ENCODE measurements at places on chromosomes 12 and 14.

- DNase-seq = no peak
Measured at GRCh38 chr12:62205346-62205745, 54.9 kb upstream of the USP15 start.

DNA sequence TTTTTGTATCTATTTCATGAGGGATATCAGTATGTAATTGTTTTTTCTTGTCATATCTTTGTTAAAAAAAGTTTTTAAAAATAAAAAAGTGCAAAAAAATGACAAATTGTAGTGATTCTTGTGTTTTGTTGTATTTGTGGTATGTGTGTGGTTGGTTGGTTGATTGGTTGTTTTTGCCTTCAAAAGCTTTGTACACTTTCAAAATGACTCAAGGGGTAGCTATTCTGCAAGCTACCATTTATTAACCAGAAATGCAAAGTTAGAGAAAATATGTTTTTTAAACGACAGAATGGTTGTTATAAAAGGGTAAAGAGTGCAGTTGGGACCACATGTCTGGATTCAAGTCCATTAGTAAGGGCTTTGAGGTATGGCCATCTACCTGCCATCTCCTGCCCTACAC lies 119.3 kb downstream of the SLC35F4 start:
- no peak for DNase-seq

DNA sequence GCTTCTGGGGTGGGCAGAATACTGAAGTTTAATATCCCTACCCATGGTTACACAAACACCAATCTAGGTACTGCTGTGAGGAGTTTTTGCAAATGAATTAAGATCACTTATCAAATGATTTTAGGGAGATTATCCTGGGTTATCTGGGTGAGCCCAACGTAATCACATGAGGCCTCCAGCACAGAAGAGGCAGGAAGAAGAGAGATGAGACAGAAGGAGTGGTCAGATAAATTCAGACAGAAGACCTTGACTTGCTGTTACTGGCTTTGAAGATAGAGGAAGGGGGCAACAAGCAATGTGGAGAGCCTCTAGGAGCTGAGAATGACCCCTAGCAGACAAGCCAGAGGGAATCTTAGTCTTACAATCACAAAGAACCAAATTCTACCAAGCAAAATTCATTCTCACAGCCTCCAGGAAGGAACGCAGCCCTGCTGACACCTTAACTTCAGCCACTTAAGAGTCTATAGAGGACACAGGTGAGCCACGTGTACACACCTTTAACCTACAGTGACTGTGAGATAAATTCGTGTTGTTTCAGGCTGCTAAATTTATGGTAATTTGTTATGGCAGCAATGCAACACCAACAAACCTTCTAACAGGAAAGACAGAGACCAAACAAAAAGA lies 49.4 kb downstream of the FERMT2 start:
- DNase-seq = no peak

DNA sequence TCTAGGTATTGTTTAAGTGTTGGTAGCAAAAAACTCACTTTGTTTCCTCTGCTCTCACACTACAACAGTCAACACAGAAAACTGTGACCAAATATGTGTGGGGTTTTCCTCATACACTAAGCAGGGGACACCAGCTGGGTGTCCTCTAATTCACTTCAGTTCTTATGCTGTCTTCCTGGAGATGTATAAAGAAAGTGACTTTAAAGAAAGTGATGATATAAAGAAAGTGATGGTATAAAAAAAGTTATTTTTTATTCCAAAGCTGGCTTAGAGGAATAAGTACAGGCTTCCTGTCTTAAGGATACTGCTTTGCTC lies 31.4 kb downstream of the TDP1 start:
- no peak for DNase-seq

- DNase-seq = no peak
Measured at GRCh38 chr14:21346532-21347135, 37.2 kb downstream of the SUPT16H start.

DNA sequence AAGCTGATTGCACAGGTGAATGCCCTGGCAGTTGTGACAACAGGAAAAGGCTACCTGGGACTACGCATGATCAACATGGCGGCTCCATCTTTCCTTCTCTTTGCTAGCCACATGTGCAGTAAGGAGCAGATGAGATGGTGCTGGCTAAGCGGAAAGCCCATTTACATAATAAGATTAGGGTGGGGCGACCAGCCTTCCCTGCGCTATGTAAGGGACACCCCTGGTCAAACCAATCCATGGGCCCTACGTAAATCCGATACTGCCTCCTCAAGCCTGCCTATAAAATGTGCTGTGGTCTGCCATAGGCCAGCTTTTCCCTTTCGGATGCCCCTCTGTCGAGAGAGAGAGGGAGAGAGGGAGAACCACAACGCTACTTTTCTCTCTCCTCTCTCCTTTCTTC lies 31.0 kb upstream of the BTG1 start:
- DNase-seq = no peak

GRCh38 chr14:29865299-29865698 lies 62.3 kb downstream of the PRKD1 start:
- DNase-seq = no peak

DNA sequence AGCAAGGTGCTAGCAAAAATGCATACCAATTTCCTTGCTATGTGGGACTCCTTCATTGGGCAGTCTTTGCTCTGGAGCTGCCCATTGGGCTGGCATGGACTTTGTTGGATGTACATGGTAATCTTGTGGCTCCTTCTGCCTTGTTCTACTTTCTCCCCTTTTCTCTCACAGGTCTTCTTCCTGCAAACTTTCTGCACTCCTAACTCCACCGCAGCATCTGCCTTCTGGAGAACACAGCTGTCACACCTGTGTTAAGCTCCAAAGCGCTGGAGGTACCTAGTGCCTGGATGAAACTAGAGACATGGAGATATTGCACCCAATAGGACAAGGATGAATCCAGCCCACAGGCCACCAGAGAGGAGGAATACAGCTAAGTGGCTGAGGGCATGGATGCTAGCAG lies 60.7 kb upstream of the CCND2 start:
- no peak for DNase-seq

DNA sequence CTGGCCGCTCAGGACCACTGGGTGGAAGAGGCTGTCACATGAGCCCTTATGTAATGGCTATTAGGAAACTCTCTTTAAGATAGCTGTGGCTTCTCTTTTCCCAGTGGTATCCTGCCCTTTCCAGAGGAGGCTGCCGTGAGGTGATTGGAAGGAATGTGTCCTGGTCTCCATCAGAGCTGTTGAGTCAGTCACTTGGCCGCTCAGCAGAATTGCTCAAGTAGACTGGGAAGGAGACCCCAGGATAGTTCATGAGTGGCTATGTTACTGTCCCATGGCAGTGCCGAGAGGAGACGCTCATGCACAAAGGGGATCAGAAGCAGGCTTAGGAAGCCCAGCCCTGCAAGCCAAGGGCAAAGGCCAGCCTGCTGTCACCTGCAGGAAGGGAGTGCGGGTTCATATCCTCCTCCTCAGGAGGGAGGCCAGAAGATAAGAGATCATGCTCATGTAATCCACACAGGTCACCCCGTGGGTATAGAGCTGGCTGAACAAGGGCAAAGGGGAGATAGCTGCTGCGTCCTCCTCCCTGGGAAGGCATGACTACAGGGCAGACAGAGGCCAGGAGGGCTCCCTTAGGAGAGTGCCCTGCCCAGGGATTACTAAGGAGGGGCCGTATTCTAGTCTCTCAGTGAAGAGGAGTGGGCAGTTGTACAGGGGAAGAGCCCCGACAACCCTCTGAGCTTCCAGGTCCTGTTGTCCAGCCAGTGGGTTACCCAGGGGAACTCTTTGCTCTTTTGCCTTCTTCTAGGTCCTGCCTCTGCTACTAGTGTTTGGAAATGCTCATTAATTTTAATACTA lies 137.0 kb upstream of the MAX start:
- DNase-seq = no peak

- no peak for DNase-seq
Measured at GRCh38 chr14:66624336-66624937, 116.5 kb downstream of the GPHN start.

- DNase-seq = no peak
Measured at GRCh38 chr12:51868821-51869495, 18.9 kb upstream of the ANKRD33 start.

DNA sequence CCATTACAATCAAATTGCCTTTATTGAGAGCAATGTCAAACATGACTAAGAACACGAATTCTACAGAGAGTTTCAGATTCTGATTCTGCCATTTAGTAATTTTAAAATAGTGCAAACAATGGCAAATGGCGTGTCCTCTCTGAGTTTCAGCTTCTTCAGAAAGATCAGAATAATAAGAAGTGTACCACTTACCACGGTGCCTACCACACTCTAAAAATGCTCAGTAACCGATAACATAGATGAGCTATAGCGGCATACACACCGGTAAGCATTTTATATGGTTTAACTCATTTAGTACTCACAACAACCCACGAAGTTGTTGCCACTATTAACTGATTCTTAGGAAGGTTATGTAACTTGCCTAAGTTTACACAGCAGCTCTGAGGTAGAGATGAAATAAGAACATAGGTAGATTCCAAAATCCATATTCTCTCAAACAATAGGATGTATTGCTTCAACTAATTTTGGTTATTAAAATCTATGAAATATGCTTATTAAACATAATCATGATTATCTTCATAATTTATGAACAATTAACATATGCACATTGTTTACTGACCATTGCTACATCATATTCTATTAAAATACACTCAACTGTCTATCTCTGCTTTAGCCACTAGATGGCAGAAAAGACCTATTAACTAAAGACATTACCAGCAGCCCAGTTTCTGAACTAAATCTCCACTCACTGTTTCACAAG lies 38.3 kb downstream of the SLC6A15 start:
- DNase-seq = no peak

DNA sequence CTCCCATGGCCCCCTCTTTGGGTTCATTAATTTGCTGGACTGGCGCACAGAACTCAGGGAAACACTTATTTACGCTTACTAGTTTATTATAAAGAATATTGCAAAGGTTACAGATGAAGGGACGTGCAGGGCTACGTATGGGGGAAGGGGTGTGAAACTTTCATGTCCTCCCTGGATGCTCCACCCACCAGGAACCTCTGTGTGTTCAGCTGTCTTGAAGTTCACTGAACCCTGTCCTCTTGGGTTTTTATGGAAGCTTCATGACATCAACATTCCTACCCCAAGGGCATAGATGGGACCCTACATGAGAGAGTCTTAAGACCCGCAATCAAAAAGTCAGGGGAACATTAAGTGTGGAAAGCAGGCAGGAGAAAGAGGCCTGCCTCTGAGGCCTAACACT lies 58.1 kb downstream of the ADIPOR2 start:
- no peak for DNase-seq

- DNase-seq = no peak
Measured at GRCh38 chr12:63764481-63764880, 15.2 kb upstream of the RXYLT1 start.

- no peak for DNase-seq
Measured at GRCh38 chr12:111597831-111598636, 1.1 kb downstream of the ATXN2 start.

DNA sequence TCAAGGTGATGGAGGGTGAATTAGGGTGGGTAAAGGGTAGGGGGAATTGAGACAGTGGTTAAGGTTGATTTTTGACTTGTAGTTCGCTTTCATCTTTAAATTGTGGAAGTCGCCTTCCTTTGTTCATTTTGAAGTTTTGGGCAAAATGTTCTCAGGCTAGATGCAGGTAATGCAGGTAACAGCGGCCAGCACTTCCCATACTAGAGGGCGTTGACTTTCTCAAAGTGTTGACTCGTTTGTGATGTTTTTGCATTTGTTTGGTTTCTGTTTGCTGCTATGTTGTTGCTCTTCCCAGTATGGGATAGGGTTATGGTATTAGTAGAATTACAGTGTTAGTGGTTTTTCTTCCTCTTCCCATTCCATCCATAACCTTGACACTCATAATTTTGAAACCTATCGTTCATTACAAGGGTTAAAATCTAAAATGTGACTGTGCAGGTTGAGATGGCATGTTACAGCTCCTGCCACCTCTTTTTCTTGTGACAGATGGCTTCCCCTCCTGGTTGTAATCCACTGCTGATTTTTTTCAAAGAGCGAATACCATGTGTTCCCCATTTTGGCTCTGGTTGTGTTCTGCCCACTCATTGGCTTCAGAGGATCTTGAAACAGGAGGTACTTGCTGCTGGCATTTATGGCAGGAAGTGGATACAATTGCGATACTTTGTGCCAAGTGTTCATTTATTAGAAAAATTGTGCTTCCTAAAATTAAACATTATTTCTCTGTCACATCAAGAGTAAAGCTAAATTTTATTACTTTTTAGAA lies 57.1 kb downstream of the ERC1 start:
- DNase-seq = no peak

- DNase-seq = peak; percentile 11
Measured at GRCh38 chr14:39266525-39266870, 32.8 kb downstream of the MIA2 start.

GRCh38 chr14:69682621-69683263 lies 71.3 kb downstream of the SUSD6 start:
- DNase-seq = no peak

- DNase-seq = no peak
Measured at GRCh38 chr12:98453070-98453469, 62.3 kb upstream of the TMPO start.

DNA sequence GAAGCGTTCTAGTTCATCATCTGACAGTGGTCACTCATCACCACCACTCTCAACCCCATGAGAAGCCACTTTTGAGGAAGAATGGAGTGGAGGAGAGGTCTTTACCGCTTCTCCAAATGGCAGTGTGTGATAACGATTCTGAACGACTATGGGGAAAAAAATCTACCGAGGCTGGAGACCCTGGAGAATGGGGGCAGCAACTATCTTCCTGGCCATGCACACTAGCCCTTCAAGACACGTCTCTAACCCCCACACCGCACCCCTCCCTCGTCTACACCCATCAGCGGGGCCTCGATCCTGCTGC lies 365 bp downstream of the ING4 start:
- no peak for DNase-seq

- no peak for DNase-seq
Measured at GRCh38 chr12:70722584-70723343, 85.5 kb upstream of the PTPRB start.

DNA sequence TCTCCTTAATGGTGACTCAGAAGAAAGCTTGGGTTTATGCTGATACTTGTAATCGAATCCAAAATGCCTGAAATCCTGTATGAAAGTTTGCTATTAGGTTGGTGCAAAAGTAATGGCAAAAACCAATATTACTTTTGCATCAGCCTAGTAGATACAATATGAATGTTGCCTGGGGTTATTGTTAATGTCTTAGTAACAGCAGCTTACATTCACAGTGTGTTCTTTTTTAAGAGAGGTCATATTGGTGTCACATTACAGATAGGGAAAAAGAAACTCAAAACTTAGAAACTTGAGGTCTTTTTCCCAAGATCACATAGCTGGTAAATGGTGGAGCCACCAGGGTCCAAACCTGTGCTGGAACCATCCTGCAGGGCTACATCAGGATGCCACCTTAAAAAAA lies 25.2 kb downstream of the SRGAP1 start:
- DNase-seq = no peak

GRCh38 chr12:86719381-86719780 lies 463.2 kb upstream of the MGAT4C start:
- no peak for DNase-seq

Measured in stimulated activated CD8-positive, alpha-beta memory T cell treated with anti-CD3 and anti-CD28 coated beads, Interleukin-7, amount 100 ng/mL, for 24 hours (primary cell).